CD4-positive, alpha-beta memory T cell (primary cell): ENCODE measurements at places on chromosomes 1 and 21. TPM values are rescaled to one million over a fixed set of nuclear protein-coding genes. Genes with fewer than 3 reads are reported as not detected.

DNA sequence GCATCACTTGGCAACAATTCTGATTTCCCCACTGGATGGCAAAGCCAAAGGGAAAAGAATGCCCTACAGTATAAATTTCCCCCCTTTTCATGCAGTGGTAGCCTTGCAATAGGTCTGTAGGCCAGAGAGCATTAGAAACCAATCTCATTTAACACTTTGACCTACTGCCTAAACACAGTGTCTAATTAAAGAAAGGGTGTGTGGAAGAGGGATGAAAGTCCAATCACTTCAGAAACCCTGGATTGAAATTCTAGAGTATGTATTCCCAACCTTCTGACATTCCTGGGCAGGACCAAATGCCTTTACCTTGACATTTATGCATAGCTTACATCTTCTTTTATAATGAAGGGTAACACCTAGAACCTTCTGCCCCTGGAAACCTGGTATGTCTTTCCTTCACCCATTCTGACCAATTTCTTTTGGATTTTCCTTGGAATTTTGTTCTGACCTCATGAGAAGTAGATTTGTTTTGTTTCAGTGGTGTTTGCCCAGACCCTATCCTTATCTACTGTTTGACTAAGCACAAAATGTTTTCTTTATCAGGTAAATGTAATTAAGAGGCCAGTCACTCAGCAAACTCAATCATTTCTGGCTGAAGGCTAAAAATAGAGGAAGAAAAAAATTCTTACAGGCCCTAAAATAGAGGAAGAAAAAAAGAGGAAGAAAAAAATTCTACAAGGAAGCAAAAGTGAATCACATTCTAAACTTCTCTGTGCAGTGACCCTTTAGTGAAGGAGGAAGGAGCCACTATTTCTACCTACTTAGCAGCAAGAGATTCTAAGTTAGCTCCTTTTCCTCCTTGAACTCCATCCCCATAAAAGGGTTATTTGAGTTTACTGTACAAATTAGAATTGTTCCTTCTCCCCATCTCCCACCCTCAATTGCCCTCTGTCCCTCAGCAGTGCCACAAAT is 129.5 kb upstream of the DSCAM start:
- no peak for DNase-seq

DNA sequence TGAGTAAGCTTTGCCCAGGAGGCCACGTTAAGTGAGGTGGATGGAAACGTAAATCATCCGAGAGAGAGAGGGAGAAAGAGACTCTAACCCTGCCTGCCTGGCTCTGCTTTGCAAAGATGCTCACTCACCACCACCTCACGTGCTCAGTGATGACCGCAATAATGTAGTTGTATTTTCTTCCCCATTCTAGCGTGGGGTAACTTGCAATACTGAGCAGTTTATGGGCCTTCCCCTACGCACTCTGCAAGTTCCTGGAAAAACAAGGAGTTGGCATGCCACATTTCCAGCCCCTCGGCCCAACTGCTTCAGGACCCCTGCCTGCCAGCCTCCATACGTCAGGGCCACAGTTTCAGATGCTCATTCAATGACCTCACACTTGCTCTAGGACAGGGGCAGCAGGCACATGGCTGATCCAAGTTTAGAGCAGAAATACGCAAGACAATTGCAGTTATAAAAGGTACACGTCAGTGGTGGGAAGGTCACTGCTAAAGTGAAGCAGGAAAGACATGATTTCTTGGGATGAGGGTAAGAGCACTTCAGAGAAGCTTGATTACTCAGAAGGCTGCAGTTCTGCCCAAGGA is 112.5 kb upstream of the RAB4A start:
- DNase-seq = no peak

DNA sequence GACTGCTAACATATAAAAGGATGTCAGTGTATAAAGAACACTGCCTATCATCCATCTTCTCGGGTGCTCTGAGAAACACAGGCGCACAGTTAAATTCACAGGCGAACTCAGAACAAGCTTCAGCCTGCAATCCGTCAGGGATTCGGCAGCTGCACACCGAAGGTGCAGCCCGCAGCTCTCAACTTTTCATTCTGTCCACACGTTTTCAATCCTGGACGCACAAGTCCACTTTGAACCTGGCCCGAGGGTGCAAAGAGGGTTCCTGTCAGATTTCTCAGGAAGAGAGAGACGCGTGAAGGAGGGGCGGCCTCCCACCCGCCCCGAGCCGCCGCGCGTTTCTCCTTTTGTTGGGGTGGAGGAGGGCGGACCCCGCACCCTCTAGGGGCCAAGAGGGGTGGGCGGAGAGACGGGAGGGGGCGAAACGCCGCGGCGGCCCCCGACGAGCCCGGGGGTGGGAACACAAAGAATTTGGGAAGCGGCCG is 724 bp downstream of the DOCK7 start:
- DNase-seq = peak; percentile 37

DNA sequence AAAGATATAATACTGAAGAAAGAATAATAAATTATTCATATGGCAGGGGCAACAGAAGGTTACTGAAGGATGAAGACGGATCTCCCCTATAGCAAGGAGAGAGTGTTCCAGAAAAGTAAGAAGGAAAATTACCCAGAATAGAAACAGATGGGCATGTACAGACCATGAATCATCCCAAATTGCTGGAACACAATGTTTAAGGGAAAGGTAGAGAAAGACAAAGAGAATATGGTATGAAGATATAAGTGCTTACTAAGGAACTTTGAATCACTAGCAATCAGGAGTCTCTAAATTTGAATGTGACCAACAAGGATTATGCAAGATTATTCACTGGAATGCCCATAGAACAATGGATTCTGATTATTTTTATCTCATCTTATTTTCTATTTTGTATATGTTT is 375.4 kb downstream of the COL11A1 start:
- DNase-seq = no peak

DNA sequence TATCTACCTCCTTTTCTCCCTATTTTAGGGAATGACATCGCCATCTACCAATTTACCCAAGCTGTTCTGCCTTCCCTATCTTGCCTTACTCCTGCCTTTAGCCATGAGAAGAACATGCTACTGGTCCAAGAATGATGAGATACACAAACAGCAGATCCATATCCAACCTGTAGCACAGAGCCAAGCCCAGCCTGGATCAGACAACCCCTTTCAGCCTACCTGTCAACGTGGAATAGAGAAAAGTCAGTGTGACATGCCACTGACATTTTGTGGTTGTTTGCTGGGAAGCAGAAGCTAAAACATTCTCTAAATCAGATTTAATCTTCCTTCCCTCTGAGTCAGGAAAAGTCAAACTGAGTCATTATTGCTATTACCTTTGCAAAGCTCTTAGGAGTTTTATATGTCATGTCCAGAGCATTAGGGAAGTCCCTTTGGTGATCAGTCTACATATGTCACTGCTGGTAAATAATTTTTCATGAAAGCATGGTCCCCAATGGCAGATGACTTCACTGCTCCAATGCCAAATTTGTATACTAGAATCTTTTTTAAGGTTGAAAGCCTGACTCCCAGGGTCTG is 143.1 kb downstream of the TPR start:
- DNase-seq = no peak

GRCh38 chr1:7856345-7856744 is 3.5 kb upstream of the UTS2 start:
- no peak for DNase-seq

- no peak for DNase-seq
Observed at GRCh38 chr1:12709091-12709491, 6.8 kb upstream of the AADACL3 start.

GRCh38 chr1:114892194-114892918 is 37.7 kb downstream of the SYCP1 start:
- DNase-seq = no peak

GRCh38 chr1:205763980-205764379 is 11.3 kb downstream of the RAB29 start:
- no peak for DNase-seq

DNA sequence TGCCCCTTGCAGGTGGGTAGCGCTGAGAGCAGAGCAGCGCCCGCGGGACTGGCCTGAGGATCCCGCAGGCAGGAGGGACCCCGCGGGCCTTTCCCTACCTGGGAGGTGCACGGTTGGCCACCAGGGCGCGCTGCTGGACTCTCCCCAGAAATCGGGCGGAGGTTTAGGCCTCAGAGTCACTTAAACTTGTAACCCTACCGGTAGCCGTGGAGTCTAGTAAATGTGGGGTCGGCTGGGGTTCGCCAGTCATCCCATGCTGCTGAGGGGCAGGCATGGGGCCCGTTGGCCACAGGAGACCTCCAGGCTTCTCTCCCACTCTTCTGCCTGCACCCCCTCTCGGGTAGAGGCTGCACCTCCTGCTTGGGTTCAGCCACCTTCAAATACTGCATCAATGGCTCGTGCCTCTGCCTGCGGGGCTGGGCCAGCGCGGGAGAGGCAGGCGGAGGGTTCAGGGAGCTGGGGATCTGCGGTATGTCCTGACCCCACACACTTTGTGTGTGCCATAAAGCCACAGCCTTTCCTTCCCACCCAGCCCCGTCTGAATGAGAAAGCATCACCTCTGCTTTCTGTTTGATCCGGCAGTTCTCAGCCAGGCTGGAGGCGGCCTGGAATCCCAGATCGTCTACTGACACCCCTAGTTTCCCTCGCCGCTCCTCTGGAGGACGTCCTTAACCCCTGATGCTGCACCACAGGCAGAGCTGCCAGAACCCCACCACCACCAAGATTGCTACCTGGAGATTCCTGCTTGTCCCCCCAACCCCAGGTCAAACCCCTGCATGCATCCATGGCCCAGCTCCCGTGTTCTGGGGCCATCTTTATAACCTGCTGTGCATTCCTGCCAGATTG is 12.3 kb upstream of the GSTM4 start:
- peak; percentile 75 for DNase-seq

DNA sequence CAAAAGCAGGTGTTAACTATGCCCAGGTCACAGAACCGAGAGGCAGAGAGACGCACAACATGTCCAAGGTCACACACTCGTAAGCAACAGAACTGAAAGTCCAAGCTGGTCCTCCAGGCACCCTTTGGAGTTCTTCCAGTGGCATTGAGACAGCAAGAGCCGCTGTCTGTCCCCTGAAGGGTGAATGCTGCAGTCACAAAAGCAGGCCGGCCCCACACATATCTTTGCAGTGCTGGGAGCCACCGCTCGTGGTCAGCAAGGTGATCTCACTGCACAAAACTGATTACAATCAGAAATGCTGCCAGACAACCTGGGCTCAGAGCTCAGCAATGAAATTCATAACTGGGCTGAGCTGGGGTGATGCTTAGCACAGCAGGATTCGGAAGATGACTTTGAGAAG is 47.4 kb upstream of the RAB4A start:
- no peak for DNase-seq

DNA sequence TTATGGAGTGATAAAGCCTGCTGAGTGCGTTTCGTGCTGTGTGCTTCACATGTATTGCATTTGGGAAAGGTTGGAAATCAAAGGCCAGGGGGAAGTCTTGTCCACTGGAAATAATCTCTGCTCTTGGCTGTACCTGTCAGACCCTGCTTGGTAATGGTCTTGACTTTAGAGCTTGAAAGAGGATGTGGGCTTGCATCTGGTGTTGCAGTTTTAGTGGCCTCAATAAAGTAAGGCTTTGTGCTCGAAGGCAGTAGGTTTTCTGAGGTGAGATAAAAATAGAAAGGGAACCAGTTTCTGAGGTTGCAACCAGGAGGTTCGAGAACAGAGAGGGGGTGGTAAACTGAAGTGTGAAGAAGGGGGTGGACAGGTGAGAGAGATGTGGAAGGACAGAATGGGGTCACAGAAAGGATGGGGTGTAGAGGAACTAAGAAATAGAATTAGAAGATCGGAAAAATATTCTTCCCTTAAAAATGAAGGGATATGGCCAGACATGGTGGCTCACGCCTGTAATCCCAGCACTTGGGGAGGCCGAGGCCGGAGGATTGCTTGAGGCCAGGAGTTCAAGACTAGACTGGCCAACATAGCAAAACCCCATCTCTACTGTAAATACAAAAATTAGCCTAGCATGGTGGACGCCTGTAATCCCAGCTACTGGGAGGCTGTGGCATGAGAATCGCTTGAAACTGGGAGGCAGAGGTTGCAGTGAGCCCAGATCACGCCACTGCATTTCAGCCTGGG is 1.5 kb downstream of the S100PBP start:
- no peak for DNase-seq

DNA sequence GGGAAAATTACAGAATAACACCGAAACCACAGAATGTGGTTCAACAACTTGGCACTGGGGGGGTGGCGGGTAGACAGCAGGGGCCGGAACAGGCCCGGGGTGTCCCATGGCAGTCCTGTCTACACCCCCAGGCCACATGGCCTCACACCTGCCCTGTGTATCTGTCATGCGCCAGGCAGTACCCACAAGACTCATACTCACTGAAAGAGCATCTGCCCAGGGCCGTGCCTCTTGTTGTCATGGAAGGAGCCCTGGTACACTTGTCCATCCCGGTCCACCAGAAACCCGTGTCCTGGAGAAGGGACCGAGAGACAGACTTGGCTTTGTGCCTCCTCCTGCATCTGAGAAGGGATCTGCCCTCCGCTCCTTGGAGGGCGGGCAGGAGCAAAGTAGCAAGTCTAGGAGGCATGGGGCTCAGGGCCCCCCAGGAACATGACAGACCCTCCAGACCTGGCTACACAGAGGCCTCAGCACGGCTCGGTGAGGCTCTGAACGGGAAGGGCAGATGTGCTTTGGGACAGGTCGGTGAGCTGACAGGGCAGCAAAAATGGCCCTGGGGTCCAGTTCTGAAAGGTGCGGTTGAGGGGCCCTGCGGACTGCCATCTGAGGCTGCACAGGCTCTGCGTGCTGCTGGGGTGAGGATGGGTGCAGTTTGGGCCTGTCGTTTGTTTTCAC is 5.6 kb downstream of the MORN1 start:
- DNase-seq = no peak

- DNase-seq = peak; percentile 44
Observed at GRCh38 chr1:24952413-24952841, 22.4 kb upstream of the RUNX3 start.

GRCh38 chr1:2981981-2982614 is 39.2 kb upstream of the ACTRT2 start:
- DNase-seq = no peak

GRCh38 chr1:118984722-118985639 is 3.2 kb downstream of the TBX15 start:
- DNase-seq = no peak

DNA sequence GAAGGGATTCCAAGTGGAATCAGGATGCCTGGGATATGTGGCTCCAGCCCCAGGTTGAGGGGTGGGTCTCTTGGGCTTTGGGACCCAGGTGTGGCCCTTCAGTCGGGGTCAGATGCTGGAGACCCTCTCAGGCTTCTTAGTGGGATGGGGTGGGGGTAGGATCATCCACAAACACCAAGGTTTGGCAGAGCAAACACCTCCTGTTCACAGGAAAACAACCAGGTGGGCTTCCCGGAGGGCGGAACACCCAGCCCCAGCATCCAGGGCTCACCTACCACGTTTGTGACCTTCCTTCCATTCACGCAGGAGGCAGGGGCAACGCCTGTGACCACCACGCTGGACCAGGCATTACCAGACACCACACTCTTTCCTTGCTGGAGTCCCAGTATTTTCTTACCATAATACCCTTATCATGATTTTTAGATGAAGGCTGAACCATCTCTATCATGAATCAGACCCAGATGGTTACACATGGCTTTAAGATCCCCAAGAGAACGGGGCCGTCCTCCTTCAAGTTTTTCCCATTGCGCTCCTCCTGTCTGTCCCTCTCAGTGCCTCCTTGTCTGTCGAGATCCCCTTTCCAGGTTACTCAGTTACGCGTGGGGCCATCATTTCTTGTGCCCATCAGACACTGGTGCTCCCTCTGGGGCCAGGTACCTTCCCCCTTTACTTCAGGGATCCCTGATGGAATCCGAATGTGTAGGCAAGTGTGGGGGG is 428.2 kb downstream of the NPHP4 start:
- DNase-seq = no peak

Gene ZBTB8A
- not detected for polyA plus RNA-seq

Gene DAB1
- 3.9 TPM for polyA plus RNA-seq

Gene OMA1
- polyA plus RNA-seq = 32.7 TPM

Gene MFAP2
- polyA plus RNA-seq = not detected

Gene INPP5B
- polyA plus RNA-seq = 21.0 TPM

Gene FRRS1
- polyA plus RNA-seq = not detected

Gene TRNAU1AP
- polyA plus RNA-seq = 25.8 TPM
